GM04503 (cell line): ENCODE measurements at places on chromosomes 1 and 21.

DNA sequence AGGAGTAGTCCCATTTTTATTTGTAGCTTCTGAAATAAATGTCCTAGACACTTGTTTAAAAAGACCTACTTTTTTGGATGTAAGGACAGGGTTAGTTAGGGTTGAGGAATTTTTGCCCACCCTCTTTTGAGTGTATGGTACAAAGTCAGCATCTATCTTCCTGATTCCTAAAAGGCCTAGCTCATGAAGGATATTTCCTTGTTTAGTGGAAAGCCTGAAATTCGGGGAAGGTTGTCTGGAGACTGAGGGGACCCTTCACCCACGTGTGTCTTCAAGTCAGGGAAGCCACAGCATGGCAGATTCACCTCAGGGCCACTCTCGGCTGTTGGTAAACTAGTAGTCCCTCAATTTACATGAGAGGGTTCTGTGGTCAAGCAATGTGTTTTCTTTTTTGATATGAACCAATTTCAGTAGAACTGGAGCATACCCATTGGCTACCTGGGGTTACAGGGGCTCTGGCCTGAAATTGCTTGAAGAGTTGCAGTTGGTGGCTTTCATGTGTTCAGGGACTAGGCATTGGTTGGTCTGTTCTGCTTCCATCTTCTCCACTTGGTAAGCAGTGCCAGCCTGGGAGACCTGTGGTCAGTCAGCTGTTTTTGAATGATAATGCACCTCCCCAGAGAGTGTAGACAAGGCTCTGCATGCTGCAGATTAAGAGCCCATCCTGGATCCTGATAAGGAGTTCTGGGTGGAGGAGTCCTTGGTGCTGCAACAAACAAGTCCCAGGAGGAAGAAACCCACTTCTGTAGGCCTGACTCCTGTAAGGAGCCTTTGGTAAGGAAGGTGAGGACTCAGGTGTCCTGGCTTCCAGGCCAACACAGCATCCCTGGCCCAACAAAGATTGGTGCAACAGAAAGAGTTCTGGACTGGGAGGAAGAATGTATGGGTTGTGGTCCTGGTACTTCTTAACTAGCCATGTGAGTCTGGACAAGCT lies 6.3 kb downstream of the BTG2 start:
- DNase-seq, result no peak

DNA sequence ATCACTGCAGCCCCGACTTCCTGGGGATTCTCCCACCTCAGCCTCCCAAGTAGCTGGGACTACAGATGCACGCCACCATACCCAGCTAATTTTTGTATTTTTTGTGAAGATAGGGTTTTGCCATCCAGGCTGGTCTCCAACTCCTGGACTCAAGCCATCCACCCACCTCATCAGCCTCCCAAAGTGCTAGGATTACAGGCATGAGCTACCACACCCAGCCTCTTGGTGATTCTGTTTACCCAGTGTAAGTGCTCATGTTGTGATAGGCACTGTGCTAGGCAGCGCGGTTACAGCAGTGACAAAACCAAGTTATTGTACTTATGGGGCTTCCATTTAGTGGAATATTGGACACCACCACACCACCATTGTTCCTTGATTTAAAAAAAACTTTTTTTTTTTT lies 9.7 kb upstream of the STX12 start:
- DNase-seq, result no peak

GRCh38 chr1:93845538-93846205 lies 33.3 kb downstream of the DNTTIP2 start:
- peak; percentile 70 for DNase-seq

GRCh38 chr1:71565262-71565661 lies 484.4 kb upstream of the ZRANB2 start:
- DNase-seq, result peak; percentile 25

DNA sequence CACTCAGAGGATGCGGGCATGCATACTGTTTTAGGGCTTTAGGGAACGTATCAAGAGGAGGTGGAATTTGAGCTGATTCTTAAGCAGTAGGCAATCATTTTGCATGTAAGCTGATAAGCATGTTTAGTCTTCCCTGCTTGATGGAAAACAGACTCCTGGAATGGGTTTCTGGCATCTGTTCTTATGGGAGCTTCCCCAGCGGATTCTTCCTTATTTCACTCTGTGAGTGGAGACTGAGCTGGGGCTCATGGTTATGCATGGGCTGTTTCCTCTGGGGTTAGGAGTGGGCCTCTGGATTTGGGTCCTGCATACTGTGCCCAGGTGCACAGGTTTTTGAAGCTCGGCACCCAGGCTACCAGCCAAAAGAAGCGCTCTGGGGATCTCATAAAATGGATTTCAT lies 93.4 kb downstream of the DIRAS3 start:
- DNase-seq, result no peak

- DNase-seq, result no peak
Observed at GRCh38 chr1:2216767-2217058, 11.4 kb upstream of the SKI start.

DNA sequence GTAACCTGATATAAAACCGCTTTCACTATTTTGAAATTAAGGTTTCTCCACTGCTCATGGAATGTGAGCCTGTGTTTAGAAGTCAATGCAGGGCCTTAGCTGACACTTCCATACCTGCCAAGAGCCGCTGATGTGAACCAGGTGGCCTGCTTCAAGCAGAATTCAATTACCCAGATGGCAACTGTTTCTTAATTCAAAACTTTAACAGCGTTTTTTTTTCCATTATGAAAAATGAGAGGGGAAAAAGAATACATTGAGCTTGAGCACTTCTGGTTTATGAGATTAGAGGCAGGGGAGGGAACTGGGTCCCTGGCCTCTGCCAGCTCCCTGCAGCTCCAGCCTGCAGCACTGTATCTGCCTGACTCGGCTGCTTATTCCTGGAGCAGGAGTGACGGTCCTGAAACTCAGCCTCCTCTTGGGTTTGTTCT lies 7.7 kb upstream of the ATP1A1 start:
- DNase-seq, result no peak

DNA sequence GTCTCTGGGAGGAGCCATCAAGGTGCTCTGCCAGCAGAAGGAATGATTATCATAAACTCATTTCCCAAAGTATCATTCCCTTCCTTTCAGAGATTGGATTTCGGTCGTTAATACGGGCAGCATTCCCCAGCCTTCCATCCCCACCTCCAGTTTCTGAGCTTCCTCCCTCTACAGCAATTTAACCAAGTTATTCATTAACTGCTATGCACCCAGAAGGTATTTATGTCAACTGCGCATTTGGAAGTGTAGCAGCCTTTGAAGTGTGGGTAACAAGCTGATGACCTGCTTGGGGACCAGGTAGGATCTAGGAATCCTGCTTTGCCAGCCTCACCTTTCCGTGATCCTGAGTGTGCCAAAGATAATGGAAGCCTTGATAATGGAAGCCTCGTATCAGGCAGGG lies 172.4 kb upstream of the IGSF21 start:
- DNase-seq, result no peak

DNA sequence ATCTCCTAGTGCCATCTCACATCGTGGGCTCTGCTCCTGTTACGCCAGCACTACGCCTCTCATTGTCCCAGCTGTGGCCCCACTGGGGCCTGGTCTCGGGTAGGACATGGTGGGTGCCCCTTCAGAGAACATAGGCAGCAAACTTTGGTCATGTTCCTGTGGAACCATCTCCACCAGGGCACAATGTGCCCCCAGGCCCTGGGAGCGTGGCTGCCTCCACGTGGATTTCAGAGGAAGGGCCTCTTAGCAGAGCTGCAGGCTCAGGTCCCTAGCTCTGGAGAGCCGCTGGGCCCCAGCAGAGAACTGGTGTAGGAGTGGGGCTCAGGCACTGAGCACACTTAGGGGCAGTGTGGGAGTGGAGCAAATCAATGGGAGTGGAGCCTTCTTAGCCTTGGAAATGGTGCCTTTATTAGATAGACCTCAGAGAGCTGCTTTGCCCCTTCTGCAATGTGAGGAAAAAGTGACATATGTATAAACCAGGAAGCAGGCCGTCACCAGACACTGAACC lies 460.0 kb downstream of the NCAM2 start:
- no peak for DNase-seq

DNA sequence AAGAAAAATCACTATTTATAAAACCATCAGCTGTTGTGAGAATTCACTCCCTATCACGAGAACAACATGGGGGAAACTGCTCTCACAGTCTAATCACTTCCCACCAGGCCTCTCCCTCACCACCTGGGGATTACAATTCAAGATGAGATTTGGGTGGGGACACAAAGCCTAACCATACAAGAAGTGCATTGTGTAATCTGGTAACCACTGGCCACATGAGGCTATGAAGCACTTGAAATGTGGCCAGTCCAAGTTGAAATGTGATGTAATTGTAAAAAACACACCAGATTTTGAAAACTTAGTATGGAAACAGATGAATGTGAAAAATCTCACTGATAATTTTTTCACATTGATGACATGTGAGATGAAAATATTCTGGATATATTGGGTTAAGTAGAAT lies 293.8 kb downstream of the TTLL7 start:
- no peak for DNase-seq

DNA sequence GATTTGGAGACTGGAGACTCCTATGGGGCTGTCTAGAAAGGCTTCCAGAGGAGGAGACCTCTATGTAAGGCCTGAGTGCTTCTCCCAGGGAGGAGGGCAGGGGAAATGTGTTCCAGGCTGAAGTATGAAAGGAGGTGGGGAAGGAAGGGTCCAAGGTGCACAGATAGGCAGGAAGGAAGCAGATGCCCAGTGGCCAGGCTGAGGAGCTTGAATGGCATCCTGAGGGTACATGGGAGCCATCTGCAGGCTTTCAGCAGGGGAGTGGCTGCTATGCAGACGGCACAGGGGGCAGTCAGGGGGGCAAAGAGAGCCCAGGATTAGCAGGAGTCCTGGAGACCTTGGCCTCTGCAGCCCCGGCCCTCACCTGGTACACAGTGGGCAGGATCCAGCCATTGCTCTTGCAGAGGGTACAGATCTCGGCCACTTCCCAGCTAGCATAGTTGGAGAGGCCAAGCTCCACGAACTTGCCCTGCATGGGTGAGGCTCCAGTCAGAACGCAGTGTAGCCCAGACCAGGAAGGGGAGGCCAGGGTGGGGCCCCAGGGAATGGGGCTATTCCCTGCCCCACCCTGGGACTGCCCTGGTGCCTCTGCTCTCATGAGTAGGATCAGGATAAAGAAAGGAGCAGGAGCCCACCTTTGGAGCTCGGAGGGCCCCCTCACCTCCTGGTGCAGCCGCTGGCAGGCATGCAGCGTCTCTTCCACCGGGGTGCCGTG lies 4.0 kb downstream of the AKR7A2 start:
- DNase-seq, result no peak

- DNase-seq, result no peak
Observed at GRCh38 chr1:240515505-240515904, 96.5 kb downstream of the GREM2 start.

- no peak for DNase-seq
Observed at GRCh38 chr1:78226784-78227183, 181.0 kb downstream of the GIPC2 start.
